ENCODE measurements at places on chromosomes 12 and 14.

DNA sequence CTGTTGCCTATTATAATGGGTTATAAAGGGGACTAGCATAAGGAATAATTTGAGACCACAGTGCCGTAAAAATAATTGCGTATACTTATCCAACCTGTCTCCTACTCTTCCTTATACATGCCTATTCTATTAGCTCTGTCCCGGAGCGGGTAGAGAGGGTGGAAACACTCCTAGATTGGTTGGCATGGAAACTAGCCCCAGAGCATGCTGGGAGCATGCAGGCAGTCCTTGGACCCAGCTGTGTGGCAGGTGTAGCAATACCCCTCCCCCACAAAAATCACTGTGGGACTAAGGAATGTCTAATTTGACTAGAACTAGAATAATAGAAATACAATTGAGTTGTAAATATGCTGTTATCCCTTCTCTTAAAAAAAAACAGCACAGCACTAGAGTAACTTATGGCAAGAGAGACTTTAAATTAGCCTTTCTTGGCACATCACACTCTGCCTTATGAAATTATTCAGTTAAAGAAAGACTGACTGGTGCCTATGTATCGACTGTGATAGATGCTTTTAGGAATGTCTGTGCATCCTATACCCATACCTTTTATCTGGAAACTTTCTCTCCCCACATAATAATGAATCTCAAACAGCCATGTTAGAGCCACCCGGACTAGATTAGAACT is 244.0 kb upstream of the DAAM1 start:
- DNase-seq: peak; percentile 38

DNA sequence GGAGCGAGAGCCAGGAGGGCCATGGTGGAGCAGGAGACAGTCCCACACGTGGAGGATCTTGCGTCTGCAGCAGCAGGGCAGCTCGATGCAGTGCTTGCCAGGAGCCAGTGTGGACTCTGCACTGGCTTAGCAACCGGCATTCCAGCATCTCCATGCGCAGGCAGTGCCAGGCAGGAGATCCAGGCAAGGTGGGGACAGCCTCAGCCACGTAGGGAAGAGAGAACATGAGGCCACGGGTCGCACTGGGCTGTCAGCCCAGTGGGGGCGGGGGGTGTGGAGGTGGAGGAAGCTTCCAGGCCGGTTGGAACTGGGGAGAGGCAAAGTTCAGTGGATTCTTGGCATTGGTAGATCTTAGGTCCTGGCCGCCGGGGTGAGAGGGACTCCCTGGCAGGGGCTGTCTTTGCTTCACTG is 121.0 kb upstream of the EVL start:
- no peak for DNase-seq

DNA sequence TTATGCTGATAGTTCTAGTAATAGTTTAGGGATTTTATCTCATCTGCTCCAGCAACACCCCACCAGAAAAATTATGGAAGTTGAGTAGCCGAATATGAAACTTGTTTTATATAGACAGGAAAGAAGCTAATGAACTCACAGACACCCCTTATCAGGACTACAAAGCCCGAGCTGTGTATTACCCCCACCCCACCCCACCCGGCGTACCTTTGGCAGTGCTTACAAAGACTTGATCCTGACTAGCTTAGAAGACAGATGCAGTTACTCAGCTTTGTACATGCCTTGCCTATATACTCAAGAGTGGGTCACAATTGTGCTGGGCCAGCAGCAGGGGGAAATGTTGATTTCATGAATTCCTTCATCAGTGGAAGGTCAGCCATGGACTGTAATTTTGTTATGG is 22.4 kb downstream of the PROX2 start:
- DNase-seq: no peak

GRCh38 chr14:80055667-80056496 is 155.4 kb downstream of the DIO2 start:
- DNase-seq: peak; percentile 70

DNA sequence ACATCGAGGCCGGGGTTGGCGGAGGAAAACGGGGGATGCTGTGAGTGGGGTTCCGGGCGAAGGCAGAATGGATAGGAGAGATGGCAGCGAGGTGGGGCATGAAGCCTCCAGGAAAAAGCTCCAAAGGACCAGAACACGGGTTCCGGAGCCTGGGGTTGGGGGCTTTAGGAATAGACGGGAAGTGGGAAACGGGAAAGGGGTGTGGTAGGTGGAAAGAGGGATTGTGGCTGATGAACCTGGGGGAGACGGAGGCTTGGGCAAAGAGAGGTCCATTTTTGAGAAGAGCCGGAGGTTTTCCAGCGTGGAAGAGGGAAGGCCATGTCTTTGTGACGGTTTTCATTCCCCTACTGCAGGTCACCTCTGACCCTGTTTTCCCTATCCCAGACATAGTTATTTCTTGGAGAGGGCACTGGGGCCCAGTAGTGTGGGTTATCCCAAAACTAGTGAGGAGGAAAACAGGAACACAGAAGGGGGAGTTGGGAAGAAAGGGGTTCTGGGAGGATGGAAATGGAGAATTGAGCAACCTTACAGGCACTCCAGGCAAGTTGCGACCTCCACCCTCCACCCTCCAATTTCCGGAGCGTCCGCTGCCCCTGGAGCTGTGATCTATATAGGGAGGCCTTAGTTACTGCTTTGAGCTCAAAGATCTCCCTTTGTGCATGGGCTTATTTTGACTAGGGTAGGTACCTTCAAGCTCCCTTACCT is 1.1 kb downstream of the ATN1 start:
- no peak for DNase-seq

- no peak for DNase-seq
Measured at GRCh38 chr14:100803226-100803625, 22.7 kb upstream of the MEG3 start.

GRCh38 chr12:48183091-48183875 is at the start of gene CCDC184:
TSS of gene CCDC184 (plus strand) at chr12:48183644. CDS start at chr12:48184123, 479 bp downstream.
- DNase-seq: peak; percentile 80

DNA sequence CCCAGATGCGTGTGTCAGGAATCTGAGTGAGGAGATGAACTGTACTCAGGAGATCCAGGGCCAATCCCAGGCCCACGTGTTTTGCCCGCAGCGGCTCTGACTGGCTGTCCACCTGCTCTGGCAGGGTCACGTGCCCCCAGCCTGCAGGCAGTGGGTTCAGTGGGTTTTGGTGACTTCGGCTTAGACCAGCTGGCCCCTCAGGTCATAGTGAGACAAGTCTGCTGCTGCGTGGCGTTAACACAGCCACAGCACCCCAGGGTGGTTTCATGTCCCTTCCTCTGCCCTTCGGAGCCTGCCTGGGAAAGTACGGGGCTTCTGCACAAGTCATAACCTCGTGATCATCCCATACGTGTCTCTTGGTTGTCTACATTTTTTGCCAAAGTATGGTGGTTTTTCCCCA is 2.6 kb downstream of the FBRSL1 start:
- DNase-seq: no peak

- no peak for DNase-seq
Measured at GRCh38 chr12:62379026-62379722, 87.5 kb upstream of the MON2 start.

- DNase-seq: no peak
Measured at GRCh38 chr12:111419784-111420183, 14.1 kb downstream of the SH2B3 start.

DNA sequence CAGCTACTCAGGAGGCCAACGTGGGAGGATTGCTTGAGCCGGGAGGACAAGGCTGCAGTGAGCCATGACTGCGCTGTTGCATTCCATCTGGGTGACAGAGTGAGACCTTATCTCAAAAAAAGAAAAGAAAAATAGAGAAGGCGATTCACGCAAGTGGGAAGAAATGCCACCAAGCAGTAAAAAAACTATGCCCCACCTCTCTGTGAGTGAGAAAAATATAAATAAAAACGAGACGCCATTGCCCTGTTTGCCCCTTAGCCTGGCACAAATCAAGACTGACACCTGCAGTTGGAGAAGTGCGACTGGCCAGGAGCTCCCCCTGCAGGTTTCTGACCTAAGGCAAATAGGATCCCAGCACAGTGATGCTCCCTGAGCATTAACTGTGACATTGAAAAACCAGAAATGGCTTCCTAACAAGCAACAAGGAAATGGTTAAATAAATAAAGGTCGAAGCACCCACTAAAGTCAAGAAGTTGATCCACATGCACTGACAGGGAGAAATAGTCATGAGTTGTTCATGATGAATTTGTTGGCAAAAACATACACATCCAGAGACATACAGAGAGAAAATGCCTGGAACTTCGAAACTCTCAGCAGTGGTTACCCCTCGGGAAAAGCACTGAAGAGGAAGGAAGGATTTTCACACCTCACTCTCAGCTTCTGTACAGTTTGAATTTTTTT is 21.1 kb downstream of the GSC start:
- peak; percentile 69 for DNase-seq

GRCh38 chr12:127008755-127009403 is 1258.1 kb upstream of the TMEM132C start:
- no peak for DNase-seq

- no peak for DNase-seq
Measured at GRCh38 chr14:23865502-23865901, 88.1 kb upstream of the DHRS4 start.

DNA sequence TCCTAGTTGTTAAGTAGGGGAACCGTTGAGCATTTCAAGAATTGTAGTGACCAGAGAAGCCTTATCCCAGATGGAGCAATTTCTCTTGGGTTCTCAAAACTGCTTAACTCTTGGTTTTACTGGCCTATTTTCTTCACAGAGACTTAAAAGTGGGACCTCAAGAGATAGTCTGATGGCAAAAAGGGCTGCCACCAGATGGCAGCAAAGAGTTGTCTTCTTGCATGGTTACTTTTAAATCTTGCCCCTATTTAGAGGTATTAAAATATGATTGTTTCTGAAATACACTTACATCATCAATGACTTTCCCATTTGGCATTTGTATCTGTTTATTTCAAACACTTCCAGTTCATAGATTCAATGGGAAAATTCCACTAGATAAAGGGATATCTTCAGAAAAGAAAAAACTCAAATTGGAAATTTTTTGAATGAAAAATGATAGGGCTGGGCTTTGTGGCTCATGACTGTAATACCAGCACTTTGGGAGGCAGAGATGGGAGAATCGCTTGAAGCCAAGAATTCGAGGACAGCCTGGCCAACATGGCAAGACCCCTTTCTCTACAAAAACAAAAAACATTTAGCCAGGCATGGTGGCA is 69.9 kb upstream of the CNTN1 start:
- peak; percentile 54 for DNase-seq

- no peak for DNase-seq
Measured at GRCh38 chr12:71135812-71136176, 22.0 kb downstream of the TSPAN8 start.

- DNase-seq: no peak
Measured at GRCh38 chr12:50017641-50018040, 7.7 kb downstream of the RACGAP1 start.

DNA sequence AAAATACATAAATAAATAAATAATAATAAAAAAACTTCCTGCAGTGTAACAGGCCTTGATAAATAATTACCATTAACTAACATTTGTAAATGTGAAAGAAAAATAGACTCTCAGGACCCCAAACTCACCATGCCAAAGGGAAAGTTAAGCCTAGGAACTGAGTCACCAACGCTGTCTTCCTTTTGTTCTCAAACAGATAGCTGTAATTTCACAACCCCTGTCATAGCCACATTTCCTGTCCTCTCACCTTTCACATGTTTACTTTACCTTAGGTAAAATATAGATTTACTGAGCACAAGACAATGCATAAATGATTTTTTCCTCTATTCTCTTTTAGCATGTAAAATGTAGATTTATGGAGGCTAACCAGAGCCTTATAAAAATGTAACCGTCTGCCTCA is 35.9 kb upstream of the CHST11 start:
- DNase-seq: no peak

- no peak for DNase-seq
Measured at GRCh38 chr12:26370098-26370497, 174.7 kb downstream of the SSPN start.

DNA sequence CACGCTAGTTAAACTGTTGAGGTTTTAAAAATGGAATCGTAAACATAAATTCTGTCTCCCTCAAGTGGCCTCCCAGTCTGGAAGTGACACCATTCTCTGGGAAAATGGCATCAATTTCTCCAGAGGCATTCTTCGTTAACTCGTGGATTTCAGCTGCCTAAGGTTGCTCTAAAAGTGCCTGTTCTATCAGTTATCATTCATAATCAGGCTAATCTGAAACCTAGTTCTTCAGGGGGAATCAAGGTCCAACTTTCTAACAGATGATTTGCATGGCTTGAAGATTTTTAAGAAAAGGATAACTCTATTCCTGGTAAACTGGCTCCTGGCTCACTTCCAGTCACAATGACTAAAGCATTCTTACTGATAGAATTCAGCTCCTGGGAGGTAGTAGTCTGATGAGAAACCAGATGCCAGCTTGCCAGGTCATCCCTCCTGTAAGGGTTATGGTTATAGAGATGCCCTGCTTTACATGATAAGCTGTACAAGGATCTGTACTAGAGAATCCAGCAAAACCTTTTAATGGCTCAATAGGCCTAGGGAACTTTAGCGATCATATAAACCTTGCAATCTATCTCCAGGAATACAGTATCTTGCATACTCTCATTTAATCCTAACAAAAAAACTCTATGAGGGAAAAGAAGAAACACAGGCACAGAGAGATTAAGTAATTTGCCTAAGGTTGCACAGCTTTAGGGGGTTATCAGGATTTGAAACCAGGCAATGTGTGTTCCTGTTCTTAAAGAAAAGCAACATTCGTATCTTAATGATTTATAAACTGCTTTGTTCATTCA is 1.5 kb downstream of the L3HYPDH start:
- no peak for DNase-seq

DNA sequence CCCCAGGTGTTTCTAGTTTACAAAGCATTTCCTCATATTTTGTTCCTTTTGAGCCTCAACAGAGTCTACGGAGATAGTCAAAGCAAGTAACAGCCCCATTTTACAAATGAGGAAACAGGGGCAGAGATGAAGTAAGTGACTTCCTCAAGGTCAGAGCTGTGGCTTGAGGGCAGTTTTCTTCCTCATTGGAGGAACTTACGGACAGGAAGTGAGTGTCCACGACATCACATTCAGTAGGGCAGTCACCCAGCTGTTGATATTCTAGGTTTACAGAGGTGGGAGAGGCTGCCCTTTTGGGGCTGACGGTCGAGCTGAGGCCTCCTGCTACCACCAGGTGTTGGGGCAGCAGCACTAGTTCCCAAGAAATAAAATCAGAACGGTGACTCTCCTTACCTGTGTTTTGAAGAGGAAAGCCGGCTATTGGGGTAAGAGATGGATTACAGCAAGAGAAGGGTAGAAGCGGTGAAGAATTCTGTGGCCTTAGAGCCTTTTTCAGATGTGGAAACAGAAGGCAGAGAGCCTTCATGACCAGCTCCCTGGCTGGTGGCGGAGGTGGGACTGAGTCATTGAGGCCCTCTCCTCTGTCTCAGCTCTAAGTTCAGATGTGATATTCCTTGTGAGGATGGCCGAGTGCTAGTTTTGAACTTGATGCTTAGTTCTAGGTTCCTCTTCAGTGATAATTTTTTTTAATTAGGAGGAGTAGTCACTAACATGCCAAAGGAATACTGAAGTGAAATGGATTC is 41.7 kb downstream of the SUSD6 start:
- DNase-seq: no peak

GRCh38 chr12:8860165-8860961 is 37.9 kb downstream of the A2ML1 start:
- DNase-seq: peak; percentile 77

DNA sequence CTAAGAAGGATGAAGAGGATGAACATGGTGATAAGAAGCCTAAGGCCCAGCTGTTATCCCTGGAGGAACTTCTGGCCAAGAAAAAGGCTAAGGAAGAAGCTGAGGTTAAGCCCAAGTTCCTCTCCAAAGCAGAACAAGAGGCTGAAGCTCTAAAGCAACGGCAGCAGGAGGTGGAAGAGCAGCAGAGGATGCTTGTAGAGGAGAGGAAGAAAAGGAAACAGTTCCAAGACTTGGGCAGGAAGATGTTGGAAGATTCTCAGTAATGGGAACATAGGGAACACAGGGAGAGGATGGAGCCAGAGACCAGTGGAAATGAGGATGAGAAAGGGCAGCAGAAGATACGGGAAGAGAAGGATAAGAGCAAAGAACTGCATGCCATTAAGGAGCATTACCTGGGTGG is 27.5 kb upstream of the KRT77 start:
- no peak for DNase-seq

Measured in iPS-NIHi11 (cell line).